Activated T-cell treated with anti-CD3 and anti-CD28 coated beads, Interleukin-2, amount 50 U/mL, for 4 hours (primary cell): ENCODE measurements at places on chromosomes 12 and 14.
A peak's percentile ranks its signal among the peaks of the same experiment; 100 is the strongest.

GRCh38 chr12:76041406-76041805 is 9.8 kb upstream of the PHLDA1 start:
- DNase-seq = no peak

GRCh38 chr12:73517859-73518258 is 1019.8 kb upstream of the ATXN7L3B start:
- DNase-seq = no peak

DNA sequence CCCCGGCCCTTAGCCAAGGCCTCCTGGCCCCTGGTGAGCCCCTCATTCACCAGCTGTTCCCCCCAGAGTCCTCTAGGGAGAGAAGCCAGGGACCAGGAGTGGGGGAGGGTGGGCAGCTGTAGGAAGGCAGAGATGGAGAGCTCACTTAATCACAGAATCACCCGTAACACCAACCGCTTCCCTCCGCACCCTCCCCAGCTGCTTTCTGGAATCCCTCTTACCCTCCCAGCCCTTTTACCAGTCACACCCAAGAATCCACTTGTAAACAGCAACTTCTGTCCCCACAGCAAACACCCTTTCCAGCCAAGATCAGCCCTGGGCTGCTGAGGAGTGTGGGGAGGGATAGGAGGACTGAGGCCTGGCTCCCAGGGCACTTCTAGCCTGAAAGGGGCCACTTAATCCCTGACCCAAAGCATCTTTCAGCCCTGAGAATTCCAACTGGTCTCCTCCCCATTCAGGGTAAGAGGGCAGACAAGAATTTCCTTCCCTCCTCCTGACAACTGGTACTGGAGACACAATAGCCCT is 18.8 kb downstream of the NCKAP5L start:
- DNase-seq = no peak

GRCh38 chr14:42353315-42353714 is 746.6 kb downstream of the LRFN5 start:
- DNase-seq = no peak

DNA sequence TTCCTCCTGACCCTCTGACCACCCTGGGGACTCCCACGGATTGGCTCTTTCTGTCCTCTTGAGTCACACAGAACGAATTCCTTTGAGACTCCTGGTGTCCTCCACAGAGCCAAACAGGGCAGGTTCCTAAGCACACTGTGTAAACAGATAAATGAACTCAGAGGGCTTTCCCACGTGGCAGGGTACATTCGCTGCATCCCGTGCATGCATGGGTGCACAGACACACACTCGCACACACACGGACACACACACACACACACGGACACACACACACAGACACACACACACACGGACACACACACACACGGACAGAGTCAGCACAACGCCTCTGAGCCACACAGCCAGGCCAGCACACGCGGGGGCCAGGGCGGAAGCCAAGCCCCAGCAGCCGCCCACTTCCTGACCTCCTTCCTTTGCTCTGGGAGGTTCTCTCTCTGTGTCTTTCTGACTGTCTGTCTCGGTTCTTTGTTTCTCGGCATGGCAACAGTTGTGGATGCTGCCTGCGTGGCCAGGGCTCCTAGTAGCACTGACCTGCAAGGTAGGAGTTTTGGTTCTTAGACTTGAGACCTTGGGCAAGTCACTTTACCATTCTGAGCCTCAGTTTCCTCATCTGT is 706 bp downstream of the CRACR2A start:
- peak; percentile 48 for DNase-seq

- DNase-seq = no peak
Observed at GRCh38 chr12:89243771-89244170, 108.5 kb downstream of the DUSP6 start.

DNA sequence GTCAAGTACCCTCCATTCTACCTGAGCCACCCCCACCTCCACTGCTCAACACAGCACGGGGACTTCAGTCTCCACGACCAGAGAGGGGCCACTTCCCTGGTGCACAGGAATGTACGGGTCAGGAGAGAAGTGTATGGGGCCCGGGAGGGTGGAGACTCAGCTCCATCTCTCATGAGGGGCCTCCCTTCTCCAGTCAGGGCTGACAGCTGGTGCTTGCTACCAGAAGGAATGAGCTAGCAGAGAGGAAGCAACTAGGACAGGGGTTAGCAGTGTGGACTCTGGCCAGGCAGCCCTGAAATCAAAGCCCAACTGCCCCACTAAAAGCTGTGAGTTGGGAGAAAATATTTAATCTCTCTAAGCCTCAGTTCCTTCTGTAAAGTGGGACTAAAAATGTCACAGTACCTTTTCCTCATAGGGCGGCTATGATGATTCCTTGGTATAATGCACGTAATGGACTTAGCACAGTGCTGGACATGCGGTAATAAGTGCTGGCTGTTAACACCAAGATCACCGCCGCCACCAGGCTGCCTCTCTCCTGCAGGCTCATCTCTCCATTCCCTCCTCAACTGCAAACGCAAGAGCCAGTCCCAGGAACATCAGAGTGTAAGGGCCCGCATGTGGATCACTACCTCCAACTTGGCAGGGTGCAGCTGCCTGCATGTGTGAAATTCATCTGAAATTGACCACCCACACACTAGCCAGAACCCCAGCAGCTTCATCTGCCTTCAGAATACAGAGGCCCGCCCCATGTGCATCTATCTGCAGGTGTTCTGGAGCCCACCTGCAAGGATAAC is 14.6 kb downstream of the ACTN1 start:
- DNase-seq = no peak

DNA sequence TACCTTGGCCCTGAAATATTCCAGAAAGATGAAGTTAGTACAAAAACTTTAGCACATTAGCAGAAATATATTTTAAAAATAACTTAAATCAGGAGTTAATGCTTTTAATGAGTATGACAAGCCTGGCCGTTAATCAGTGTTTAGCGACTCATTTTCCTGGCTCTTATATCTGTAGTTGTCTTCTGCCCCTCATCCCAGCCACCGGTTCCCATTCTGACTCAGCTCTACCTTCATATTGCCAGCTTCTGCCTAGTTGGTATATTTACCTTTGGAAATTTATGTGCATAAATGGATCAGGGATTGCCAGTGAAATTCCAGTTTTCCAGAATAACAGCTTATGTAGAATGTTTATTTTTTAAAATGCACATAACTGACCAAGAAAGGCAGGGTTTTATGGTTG is 79.9 kb downstream of the ERGIC2 start:
- DNase-seq = no peak

- DNase-seq = no peak
Observed at GRCh38 chr12:109654357-109654756, 59.3 kb upstream of the FAM222A start.

DNA sequence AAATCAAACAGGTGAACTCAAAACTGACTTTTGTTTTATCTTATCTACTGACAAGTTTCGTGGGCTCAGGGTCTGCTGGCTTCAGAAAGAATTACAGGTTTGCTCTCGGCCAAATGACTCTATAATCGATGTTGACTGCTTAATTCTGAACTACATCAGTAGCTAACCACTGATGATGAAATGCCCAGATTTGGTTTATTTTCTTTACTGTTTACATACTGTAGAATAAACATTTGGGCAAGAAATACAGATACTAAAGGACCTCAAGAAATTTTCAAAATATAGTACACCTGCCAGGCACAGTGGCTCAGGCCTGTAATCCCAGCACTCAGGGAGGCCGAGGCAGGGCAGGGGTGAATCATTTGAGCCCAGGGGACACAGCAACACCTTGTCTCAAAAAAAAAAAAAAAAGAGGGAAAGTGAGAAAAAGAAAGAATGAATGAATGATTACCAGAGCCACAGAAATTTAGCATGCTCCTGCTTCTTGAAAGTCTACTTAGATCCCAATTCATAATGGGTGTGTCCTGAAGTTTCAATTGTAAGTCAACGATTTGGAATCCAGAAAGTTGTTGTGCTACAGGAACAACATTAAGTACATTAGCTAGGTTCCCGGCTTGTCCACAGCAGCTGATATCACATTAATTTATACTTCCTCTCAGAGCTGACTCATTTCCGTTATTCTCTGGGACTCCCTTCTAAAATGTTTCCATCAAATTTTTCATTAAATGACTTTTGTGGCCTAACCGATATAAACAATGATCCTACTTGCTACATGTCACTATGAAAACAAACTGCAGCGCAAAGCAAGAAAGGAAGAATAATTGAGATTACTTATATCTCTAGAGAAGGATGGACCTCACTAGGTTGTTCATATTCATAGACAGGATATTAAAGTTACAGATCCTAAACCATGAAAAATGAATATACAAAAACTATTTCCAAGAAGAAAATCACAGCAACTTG is 134.3 kb downstream of the MED13L start:
- DNase-seq = no peak
